NB4 (cell line): ENCODE measurements at places on chromosomes 4 and X.

- DNase-seq = no peak
Observed at GRCh38 chr4:169727616-169728015, 30.1 kb downstream of the HPF1 start.

DNA sequence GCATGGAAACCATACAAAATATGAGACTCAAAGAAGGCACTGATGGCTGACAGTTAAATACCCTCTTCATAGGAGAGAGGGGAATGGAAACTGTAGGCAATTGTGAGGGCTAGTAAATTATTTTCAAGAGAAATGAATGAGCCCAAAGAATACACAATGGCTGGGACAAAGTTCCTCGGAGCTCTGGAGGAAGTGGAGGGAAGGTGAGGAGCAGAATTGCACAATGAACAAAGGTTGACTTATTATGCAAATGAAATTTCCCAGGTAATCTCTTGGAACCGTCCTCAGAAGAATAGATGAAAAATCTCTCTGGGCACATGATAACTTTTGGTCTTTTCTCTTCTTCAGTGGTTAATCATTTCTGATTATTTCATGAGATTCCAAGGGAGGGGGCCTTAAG, 202.6 kb upstream of the VCX start:
- no peak for DNase-seq

DNA sequence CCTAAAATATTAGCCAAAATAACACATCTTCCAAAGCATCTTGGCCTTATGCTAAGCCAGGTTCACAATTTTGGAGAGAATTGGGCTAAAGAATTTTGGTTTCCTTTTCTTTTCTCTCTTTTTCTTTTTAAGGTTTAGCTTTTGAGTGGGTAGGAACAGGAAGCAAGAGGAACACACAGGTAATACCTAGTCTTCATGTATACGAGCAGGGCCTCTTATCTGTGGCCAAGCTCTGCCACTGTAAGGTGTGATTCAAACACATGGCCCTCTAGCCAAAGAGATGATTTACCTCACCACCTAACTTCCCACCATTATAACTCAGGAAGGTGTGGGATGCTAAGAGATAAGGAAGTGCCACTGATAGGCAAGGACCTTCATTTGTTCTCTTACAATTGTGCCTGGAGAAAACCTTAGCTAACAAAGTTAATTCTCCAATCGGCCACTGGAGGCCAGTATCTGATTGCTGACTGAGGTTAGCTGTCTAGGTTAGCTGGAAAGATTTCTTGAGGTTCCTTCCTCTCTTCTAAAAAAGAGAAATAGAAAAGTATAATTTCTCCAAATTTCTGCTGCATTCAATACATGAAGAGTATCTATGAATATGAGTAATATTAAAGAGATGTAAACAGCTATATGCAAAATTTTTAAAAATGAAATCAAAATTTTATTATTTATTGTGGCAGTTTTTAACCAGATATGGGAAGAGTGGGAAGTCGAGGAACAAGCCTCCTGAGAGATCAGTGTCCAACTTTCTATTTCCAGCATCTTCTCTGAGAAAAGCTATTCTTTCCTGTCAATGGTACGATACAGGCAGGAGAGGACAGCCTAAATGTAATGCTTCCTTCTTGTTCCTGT, 30.1 kb upstream of the BBS7 start:
- peak; percentile 61 for DNase-seq

- no peak for DNase-seq
Observed at GRCh38 chr4:155571184-155571944, 95.3 kb upstream of the GUCY1A1 start.

- no peak for DNase-seq
Observed at GRCh38 chrX:40531056-40531826, 49.5 kb upstream of the ATP6AP2 start.

GRCh38 chrX:115652221-115652620, 91.2 kb downstream of the PLS3 start:
- DNase-seq = no peak

- no peak for DNase-seq
Observed at GRCh38 chr4:10639664-10640063, 44.9 kb downstream of the CLNK start.

- no peak for DNase-seq
Observed at GRCh38 chr4:143473334-143474126, 40.0 kb upstream of the SMARCA5 start.

GRCh38 chr4:39365360-39365759, 802 bp downstream of the RFC1 start:
- no peak for DNase-seq

- DNase-seq = no peak
Observed at GRCh38 chr4:7535619-7536018, 100.9 kb upstream of the PSAPL1 start.
